ENCODE measurements at places on chromosomes 1 and 21. TPM values are rescaled to one million over a fixed set of nuclear protein-coding genes. Genes with fewer than 3 reads are reported as not detected.
A peak's percentile ranks its signal among the peaks of the same experiment; 100 is the strongest.

DNA sequence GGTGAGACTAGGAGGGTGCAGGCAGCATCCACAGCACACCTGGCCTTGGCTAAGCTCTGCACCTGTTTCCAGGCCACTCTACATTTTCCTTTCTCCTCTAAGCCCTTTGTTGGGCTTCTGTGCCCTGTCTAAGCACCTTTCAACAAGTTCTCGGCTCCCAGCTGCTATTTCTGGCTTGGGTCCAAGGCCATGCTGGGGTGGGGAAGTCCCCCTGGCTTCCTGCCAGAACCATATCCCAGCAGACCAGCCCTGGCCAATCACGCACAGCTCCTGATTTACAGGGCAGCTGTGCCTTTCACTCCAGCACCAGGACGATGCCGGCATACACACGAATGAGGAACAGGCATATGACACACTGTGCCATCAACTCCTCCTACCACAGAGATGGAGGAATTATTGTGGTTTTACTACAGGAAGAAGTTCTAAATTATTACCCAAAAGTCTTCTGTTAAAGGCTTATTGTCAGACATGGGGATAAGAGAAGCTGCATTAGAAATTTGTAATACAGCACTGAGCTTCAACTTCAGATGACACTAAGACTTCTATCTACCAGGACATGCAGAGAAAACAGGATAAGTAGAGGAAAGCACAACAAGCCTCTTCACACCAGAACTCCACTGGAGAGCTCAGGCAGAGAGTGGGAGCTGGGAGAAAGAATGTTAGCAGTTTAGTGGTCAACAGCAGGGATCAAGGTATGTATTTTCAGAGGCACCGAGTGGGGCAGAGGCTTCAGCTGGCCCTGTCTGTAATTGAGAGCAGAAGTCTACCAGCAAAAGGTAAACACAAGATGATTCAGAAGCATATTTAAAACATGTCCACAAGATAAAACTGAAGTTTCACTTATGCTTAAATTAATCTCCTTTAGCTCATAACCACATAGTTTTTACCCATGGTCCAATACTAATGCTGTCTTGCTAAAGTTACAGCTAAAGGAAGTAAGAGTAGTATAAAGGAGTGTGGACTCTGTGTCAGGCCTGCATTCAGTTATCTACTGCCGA, 37.4 kb downstream of the TRIT1 start:
- DNase-seq, result peak; percentile 40
- no peak overlapping the region for H3K4me3 ChIP-seq
- no peak overlapping the region for H3K27ac ChIP-seq
- H3K36me3 ChIP-seq, result no peaks in the 10 kb centered on the region
- H3K4me1 ChIP-seq, result no peaks in the 10 kb centered on the region

GRCh38 chr1:245698860-245699259, 544.1 kb downstream of the KIF26B start:
- no peaks in the 10 kb centered on the region for H3K27me3 ChIP-seq
- no peaks in the 10 kb centered on the region for H3K36me3 ChIP-seq
- H3K4me1 ChIP-seq, result no peaks in the 10 kb centered on the region
- DNase-seq, result no peak

GRCh38 chr1:86714561-86715244, 10.3 kb downstream of the SH3GLB1 start:
- H3K4me1 ChIP-seq, result no peaks in the 10 kb centered on the region
- H3K4me3 ChIP-seq, result no peak overlapping the region
- no peaks in the 10 kb centered on the region for H3K27me3 ChIP-seq
- DNase-seq, result no peak

- H3K27ac ChIP-seq, result no peak overlapping the region
- H3K27me3 ChIP-seq, result no peaks in the 10 kb centered on the region
- no peak overlapping the region for H3K4me3 ChIP-seq
- no peak for DNase-seq
- H3K36me3 ChIP-seq, result no peaks in the 10 kb centered on the region
Observed at GRCh38 chr1:226575739-226576378, 27.3 kb downstream of the STUM start.

GRCh38 chr1:39189592-39190041, 14.9 kb upstream of the MACF1 start:
- peak overlapping the region; percentile 45 for H3K27ac ChIP-seq
- H3K4me3 ChIP-seq, result no peak overlapping the region
- no peaks in the 10 kb centered on the region for H3K4me1 ChIP-seq

- H3K27ac ChIP-seq, result no peak overlapping the region
- H3K4me1 ChIP-seq, result no peaks in the 10 kb centered on the region
- DNase-seq, result no peak
- H3K27me3 ChIP-seq, result no peaks in the 10 kb centered on the region
Observed at GRCh38 chr1:38724160-38725131, 135.1 kb downstream of the RRAGC start.

The RNPEP gene
- total RNA-seq, result 34.8 TPM

The CFAP141 gene
- not detected for total RNA-seq

The AKNAD1 gene
- 23.3 TPM for total RNA-seq
